Stimulated activated CD8-positive, alpha-beta memory T cell treated with anti-CD3 and anti-CD28 coated beads, Interleukin-2, amount 100 ng/mL, for 1 hour (primary cell): ENCODE measurements at places on chromosomes 4 and X.

DNA sequence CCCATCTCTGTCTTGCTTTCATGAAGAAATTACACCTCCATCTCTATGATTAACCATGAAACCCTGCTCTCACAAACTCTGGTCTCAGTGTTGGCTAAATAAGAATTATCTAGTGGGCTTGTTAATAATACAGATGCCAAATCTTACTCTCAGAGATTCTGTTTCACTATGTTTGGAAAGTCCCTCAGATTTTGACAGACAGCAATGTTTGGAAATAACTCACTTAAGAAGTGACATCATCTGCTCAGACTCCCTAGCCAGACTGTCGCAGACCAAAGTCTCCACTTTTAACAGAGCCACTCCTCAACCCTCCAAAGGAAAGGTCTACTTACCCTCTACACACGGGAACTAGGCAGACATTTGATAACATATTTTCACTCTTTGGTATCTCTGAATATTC lies 328.5 kb upstream of the FGF16 start:
- DNase-seq = no peak

- DNase-seq = no peak
These were observed 3.6 kb upstream of the ASB11 start for GRCh38 chrX:15319075-15319474.

DNA sequence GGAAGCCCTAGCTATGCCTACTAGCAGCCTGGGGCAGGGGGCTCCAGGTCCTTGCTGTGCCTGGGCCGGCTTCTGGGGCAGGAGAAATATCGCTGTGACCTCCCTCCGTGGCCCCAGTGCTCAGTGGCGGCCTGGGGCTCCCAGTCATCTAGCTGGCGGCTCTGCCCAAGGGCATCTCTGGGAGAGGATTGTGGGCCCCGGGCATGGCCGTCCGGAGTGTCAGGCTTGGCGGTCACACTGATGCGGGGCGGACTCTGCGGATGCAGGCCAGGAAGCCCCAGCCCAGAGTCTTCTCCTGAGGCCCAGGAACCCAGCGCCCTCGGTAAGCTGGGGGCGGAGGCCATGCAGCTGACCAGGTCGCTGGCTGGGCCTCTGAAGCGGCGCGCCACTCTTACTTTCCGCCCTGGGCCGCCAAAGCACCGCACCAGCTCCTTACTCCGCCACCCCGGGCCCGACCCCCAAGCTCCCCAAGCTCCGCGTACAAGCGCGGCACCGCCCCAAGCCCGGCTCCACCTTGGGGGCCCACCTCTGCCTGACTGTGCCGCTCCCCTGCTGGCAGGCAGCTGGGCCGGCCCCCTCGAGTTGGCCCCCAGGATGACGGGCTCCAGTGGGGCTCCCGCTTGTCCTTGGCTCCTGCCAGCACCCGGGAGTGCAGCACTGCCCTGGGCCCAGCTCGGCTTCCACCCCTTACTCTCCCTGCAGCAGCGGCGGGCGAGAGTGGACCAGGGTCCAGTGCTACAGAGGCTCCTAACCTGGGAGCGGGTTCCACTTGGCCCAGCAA lies 720.0 kb downstream of the PCDH18 start:
- DNase-seq = no peak

- no peak for DNase-seq
These were observed 83.2 kb upstream of the ARHGAP24 start for GRCh38 chr4:85391589-85392410.

GRCh38 chr4:15084780-15085179 lies 82.5 kb downstream of the CPEB2 start:
- no peak for DNase-seq
